ENCODE measurements at places on chromosomes 4 and X.

DNA sequence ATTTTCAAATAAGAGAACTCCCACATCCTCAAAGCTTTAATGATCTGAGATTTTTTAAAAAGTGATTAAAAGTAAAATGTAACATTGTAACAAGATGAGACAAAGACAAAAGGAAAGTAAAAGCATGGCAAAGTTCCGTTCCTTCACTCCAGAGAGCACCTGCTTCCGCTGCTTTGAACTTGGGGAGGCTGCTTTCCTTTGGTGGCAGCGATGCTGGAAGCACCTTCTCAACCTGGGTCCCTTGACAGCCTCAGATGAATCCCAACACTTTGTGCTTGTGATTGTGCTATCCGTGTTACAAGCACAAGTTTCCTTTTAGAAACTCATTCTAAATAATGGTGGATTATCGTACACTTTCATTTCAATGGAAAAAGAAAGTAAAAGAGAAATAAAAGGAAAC lies 59.7 kb downstream of the HADH start:
- DNase-seq, result no peak

DNA sequence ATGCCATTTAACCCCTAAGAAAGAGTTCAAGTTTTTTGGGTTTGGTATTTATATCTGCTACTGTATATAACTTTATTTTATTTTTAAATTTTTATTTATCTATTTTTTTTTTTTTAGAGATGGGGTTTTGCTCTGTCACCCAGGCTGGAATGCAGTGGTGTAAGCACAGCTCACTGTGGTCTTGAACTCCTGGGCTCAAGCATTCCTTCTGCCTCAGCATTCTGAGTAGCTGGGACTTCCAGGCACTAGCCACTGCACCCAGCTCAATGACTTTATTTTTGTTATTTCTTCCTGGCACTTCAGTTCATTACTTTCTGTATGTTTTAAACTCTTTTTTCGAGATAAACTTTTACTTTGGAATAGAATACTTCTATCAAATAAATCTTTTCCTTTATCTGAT lies 42.4 kb upstream of the PGAM4 start:
- DNase-seq, result no peak

DNA sequence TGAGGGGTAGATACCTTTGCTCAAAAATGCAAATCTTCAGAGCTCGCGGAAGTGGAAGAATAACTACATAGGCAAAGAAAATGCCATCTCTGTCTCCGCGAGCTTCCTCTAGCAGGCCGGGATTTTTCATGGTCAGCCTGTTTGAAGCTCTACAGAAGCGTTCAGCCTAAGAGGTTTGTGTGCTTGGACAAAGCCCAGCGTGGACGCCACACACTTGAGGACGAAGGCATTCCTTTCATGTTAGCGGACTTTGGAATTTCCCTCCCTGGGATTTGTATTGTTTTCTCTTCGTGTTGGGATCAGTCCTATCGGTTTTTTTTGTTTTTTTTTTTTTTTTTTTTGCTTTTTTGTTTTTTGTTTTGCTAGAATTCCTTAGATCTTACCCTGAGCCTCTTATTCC lies 53.7 kb downstream of the SMIM31 start:
- no peak for DNase-seq

DNA sequence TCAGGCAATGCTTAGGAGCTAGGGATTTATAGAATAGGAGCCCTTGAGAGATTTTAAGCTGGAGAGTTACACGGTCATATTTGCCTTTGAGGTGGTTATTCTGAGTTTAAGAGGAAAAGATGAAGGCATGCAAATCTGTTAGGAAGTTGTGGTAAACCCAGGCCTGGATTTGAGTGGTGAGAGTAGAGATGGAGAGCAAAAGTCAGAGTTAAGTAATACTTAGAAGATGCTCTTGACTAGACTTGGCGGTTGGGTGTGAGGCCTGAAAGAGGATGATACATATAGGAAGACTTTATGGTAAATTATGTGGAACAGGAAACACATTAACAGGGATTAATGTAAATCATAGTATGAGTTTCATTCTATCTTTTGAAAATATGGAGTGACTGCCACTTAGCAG lies 136.0 kb upstream of the ARX start:
- no peak for DNase-seq

DNA sequence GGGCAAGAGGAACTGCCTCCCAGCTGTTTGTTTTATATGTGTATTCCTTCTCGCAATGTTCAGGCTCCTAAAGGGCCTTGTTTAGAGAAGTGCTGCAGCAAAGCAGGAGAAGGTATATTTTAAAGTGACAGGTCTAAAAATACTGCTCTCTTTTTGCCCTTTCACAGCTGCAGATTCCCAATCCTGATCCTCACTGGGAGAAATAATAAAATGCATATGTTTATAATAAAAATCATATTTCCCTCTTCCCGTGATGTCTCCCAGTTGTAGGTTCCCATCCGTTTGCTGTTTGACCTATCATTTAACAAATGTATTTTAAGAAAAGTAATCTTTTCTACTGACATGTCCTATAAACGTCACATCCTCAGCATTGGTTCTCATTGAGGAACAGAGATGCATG lies 62.7 kb upstream of the GPC4 start:
- DNase-seq, result no peak

DNA sequence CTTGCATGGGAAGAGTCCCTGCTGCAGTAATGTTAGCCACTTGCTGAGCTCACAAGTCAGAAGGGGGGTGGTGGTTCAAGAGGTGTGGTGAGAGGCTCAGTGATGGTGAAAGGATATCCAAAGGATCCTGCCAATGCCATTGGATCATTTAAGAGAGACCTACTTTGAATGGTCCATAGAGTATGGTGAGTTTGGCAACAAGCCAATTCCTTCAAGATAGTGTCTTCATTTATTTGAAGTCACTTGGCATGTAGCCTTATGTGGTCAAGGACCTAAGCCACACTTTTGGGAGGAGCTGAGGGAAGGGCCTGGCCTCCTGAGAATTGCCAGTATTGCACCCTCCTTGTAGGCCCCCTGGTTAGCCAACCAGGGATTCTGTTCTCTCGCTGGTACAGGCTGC lies 87.9 kb downstream of the TSPAN7 start:
- DNase-seq, result no peak

DNA sequence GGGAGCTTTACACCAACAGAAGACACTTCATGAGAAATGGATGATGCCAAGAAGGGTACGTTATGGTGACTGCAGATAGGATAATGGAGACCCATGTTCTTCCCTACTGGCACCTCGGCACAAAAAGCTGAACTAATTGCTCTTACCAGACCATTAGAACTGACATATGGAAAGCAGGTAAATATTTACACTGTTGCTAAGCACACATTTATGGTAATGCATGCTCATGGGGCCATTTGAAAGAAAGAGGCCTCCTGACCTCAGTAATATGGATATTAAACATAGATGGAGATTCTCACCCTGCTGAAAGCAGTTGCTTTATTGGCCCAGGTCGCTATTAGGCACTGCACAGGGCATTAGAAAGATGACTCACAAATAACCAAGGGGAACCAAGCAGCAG lies 1759.6 kb downstream of the C4orf33 start:
- no peak for DNase-seq

GRCh38 chrX:48776818-48777439 lies 9.5 kb upstream of the GATA1 start:
- no peak for DNase-seq

- DNase-seq, result no peak
Observed at GRCh38 chr4:185559915-185560281, 24.6 kb upstream of the PDLIM3 start.

- no peak for DNase-seq
Observed at GRCh38 chr4:102531462-102531861, 30.3 kb downstream of the NFKB1 start.

GRCh38 chr4:122722256-122722655 lies 10.2 kb upstream of the BBS12 start:
- no peak for DNase-seq

DNA sequence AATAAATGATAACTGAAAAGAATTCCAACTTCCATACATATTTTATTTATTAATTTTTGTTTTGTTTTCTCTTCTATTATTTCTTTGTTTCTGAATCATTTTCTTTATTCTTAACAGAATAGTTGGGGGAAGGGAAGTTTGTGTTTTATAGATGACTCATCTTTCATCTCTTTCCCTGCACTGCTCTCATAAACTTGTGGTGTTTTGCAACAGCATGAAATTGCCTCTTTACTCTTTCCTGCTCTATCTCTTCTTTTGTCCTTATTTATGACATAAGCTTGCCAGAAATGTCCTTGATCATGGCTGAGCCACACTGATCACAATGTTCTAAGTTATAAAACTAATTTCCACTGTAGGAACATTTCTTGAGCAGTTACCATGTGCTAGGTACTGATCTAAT lies 22.3 kb downstream of the QRFPR start:
- DNase-seq, result no peak

DNA sequence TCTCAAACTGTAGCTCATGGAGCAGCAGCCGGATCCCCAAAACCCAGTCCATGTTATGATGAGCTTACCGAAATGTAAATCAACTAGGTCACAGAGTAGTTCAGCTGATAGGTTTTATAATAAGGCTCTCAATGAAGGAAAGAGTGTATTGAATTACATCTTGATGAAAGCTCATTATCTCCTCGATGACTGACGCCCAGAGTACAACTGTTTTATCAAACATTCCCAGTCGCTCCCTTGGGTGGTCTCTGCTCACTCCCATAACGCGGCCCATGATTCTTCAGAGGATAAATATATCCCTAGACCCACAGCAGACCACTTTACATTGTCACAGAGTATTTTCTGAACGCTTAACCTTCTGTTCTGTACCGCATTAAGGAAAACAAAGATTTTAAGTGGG lies 452.3 kb upstream of the GALNT7 start:
- DNase-seq, result no peak

DNA sequence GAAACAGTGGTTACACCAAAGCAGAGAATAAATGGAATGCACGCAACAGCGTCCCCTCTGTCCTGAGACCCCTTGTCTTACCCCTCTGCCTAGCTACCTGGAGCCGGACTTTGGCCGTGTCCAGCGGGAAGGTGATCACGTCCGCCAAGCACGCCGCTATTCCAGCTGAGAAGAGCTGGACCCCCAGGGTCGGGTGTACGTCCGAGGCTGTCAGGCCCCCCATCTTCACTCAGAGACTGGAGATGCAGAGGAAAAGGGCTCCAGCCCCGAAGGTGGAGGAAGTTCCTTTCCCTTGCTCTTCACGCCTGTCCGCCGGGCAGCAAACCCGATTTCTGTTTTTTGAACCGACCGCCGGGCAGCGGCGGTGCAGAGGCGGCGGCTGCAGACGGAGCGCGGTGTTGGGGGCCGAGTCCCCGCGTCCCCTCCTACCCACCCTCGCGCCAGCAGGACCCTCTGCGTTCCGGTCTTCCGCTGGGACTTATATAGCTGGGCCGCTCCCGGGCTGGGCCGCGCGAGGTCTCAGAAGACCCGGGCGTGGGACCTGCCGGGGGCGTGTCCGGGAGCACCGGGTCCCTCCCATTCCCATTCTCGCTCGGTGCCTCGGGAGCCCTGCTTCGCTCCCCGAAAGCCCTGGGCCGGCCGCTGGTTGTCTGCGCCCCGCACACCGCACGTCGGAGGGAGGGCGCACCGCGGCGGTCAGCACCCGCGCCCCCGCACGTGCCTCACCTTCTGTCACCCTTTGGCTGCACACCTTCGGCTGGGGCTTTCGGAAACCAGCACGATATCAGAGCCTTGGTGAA lies at the start of gene UCP1:
UCP1 (minus strand) TSS at position 455 of the 800 bp plus-strand sequence; CDS start at position 223, 232 bp downstream.
- DNase-seq, result no peak

- no peak for DNase-seq
Observed at GRCh38 chr4:78369679-78370078, 181.9 kb upstream of the ANXA3 start.

DNA sequence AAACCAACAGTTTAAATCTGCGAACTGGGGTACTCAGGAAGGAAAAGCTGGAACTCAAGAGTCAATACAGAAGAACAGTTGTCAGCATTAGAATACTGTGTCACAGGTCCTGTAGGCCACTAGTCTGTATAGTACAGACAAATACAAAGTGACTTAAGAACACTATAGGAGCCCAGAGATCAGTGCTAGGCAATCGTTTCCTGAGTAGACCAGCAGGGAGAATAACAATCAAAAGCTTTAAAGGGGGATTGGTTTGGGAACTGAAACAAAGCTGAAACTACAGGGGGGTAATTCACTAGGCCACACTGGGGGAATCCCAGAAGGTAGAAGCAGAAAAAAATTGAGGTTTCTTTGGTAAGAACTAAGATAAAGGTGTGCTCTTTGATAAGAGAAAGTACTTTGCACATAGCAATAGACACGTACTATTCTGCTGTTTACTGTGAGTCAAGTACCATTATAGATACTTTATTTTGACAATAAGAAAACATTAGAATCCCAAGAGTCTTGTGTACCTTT lies 339.7 kb downstream of the PCDH19 start:
- no peak for DNase-seq

DNA sequence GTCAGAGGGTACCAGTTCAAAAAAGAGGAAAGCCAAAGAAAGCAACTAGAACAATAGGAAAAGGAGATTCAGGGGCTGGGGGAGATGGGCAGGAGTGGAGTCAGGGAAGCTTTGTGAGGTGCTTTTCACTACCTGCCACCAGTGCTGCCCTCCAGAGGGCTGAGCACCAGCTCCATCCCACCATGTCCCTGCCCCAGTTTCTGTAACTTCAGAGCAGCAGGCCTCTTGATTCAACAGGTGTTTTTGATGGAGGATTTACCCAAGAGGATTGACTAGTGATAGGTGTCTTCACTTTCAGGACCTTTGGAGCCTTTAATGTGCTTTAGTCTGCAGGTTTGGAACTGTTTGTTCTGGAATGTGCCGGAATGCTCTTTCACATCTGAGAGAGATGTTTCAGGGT lies 12.1 kb downstream of the KIT start:
- DNase-seq, result no peak

- peak; percentile 67 for DNase-seq
Observed at GRCh38 chr4:119627267-119628255, 1.0 kb downstream of the PDE5A start.

GRCh38 chr4:26867914-26868684 lies 7.5 kb downstream of the STIM2 start:
- no peak for DNase-seq

DNA sequence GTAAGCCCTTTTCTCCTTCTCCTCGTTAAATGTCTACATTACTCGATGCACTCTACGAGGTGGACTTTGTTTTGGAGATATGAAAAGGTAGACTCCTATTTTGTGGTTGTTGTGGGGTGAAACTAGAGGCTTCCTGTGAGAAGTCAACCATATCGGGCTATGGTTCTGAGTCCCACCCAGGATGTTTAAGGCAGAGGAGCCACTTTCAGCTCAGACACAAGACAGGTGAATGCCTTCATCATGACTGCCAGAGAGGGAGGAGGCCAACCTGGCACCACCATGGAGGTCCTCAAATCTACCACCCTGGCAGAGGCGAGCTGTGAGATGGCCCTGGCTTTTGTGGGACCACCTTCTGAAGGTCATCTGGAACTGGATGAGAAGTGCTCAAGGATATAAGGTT lies 154.4 kb upstream of the KLF3 start:
- no peak for DNase-seq

DNA sequence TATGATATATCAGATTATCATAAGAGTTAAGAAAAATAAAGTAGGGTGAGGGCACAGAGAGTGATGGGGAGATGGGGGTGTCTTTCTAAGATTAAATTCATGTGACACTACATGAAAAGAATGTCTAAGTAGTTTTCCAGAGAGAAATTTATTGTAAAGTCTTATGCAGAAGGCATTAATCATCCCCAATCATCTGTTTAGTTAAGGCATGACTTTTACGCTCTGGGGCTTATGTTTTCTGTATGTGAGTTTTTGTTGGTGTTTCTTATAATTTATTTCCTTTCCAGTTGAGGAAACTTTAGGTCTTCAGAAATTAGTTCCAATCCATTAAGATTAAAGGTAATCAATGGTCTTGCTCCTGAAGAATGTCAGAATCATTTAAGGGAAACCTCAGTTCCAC lies 383.0 kb upstream of the GALNT7 start:
- DNase-seq, result no peak

GRCh38 chr4:968621-969394 lies 4.6 kb downstream of the DGKQ start:
- no peak for DNase-seq

Measured in GM19239 (cell line).